ENCODE measurements at places on chromosomes 7 and 10.

GRCh38 chr10:31071232-31072005 is 39.8 kb upstream of the ZNF438 start:
- DNase-seq = no peak

- DNase-seq = no peak
Observed at GRCh38 chr10:70234668-70235447, 1.6 kb upstream of the PPA1 start.

DNA sequence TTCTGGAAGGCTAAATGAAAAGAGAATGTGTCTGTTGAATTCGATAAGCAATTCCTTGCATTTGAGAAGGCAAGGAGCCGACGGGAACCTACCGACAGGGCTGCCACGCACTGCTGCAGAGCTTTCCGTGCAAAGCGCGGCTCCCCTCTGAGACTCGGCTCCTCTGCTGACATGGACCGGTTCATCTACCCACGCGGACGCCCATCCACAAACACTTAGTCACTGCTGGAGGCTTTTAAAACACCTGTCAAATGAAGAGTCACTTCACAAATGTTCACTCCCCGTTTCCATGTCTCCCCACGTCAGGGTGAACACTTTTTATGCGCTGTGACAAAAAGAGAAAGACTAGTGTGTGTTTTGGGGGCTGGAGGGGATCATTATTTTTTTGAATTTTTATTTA is 32.0 kb downstream of the AMZ1 start:
- no peak for DNase-seq

DNA sequence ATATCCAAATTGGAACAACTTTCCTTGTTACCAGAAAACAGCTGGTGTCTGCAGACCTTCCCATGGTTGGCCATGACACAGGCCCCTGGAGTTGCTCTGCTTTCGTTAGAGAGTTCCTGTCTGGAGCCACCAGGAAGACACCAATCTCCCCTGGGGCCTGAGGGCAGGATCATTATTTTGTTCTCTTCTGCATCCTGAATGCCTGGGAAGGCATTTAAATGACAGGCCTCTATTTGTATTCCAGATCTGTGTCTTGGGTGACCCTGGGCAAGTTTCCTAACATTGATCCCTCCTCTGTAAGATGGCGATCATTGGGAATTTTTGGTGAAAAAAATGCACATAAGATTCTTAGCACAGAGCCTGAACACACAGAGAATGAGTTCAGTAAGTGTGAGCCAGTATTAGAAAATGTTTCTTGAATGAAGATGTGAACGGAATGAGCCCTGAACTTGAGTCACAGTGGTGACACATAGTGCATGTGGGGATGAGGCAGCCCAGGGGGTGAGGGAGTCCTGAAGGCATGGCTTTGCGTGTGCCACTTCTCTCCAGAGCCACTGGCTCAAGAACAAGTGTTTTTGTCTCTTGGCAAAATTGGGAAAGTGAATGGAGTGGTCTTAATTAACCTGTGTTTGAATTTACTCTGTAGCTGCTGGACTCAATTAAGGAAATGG is 28.4 kb downstream of the BMPER start:
- DNase-seq = no peak

Data from GM19239 (cell line).